ENCODE measurements at places on chromosomes 1 and 21.
A peak's percentile ranks its signal among the peaks of the same experiment; 100 is the strongest.

GRCh38 chr1:1181129-1181937 is 7.7 kb downstream of the TTLL10 start:
- no peak for DNase-seq

DNA sequence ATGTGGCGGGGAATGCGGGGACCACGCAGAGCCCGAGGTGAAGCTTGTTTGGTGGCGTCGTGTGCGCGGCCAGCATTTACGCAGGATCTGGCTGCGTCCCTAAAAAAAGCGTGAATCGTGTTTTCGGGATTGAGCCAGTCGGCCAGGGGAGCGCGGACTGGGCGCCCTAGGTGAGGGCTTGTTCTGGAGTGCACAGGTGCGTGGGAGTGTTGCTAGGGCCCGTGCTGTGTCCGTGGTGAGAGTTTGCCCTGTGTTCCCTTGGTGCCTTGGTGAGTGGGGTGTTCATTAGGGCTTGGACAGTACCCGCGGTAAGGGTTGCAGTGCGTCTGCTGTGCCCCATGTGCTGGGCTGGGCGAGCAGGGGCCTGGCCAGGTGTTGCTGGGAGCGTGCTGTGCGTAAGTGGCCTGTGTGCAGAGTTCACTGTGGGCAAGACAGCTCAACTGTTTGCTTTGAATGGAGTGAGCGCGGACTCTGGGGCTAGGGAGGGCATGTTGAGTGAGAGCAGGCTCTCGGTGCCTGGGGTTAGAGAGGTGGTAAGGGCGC is 673 bp downstream of the CD46 start:
- peak; percentile 46 for DNase-seq

DNA sequence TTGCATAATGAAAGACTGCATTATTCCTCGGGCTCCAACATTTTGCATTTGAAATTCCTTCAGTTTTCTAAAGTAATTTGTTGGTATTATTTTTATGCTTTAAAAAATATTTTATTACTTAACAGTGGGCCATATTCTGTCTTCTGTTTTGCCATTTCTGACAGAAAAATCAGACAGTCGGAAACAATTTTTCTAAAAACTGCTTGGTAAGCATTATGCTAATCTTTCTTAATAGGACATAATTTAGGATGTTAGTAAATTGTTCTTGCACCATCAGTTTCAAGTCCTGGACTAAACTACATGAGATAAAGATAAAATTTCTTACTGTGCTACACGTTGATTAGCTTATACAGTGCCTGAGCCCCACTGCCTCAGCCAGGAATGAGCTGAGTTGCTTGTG is 11.2 kb downstream of the RGL1 start:
- DNase-seq = no peak

DNA sequence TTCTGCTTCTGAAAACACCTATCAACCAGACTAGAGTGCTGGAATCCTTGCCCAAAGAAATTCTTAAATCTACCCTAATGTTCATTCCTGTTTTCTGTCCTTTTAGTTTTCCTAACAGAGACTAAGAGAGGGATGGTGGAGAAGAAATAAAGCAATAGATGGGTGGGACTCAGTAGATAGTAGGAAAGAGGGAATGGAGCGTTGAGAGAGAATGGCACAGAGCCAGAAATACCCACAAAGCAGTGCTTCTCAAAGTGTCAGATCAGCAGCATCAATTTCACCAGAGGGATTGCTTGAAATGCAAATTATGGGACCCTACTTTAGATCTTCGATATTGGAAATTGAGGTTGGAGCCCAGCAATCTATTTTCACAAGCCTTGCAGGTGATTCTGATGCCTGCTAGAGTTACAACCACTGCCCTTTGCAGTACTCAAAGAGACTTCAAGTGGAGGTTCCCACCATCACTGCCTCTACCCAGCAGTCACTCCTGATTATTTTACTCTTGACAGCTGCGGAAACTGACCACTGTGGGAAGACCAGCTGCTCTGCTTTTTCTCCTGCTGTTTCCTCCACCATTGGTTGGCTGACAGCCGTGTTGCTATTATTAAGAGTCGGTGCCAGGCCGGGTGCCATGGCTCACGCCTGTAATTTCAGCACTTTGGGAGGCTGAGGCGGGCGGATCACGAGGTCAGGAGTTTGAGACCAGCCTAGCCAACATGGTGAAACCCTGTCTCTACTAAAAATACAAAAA is 11.4 kb upstream of the PRPF3 start:
- no peak for DNase-seq

DNA sequence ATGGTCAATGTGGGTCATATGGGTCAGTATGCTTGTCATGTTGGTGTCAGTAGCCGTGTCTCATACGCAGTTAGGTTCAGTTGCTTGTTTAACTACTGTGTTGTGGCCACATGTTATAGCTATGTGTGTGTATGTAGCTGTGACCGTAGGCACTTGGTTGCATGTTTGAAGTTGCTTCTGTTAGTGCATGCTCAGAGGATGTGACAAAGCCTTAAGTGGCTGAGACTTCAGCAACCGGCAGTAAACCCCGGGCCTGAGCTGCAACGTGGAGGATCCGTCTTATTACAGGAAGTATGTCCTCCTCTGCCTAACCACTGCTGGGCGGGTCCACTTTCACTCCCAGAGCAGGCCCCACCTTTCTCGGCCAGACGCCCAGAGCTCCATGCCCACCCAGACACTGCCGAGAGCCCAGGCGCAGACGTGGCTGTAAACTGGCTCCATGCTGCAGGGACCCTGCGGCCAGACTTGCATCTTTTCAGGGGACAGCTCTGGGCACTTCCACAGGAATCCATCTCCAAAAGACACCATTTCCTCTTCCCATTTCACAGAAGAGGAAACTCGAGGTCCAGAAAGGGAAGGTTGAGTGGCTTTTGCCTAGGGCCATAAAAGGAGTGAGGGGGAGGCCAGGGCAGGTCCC is 2.2 kb downstream of the TCEA3 start:
- DNase-seq = peak; percentile 32

DNA sequence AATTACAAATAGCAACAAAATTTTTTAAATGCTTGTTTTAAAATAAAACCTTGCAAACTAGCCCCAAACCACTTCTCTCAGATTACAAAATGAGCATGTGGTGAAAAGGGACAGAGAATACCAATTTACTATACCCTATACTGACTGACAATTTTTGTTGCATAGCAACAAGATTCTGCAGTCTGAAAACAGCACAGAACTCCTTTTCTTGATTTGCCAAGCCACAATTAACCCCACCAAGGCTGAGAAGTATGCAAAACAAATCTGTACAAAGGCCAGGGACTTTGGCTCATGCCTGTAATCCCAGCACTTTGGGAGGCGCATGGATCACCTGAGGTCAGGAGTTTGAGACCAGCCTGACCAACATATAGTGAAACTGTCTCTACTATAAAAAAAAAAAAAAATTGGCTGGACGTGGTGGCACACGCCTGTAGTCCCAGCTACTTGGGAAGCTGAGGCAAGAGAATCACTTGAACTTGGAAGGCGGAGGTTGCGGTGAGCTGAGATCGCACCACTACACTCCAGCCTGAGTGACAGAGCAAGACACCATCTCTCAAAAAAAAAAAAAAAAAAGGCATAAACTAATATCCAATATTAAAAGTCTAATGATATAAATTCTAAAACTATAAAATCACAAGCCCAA is 21.8 kb downstream of the ENAH start:
- no peak for DNase-seq

DNA sequence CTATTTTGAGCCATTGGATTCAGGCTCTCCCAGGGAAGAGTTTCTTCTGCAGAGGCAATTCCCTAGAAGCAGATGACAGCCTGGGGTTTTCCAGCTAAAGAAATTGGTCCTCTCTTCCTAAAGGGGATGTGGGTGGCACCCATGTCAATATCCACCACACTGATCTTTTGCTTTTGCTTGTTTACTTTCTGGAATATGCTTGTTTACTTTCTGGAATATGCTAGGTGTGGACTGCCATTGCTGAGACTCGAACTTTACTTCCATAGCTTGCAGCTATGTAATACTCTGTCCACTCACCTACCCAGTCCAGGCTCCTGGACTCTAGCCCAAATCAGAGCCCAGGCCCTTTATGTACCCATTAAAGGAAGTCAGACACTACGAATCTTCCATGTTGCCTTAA is 92.1 kb upstream of the SMYD2 start:
- DNase-seq = no peak

GRCh38 chr1:100353071-100353801 is 930 bp downstream of the CDC14A start:
- DNase-seq = peak; percentile 37

GRCh38 chr1:54064299-54064698 is 10.9 kb downstream of the TCEANC2 start:
- no peak for DNase-seq

- no peak for DNase-seq
Observed at GRCh38 chr1:169574336-169574735, 11.9 kb downstream of the F5 start.

GRCh38 chr1:57046462-57046861 is 80.6 kb upstream of the C8B start:
- DNase-seq = no peak

DNA sequence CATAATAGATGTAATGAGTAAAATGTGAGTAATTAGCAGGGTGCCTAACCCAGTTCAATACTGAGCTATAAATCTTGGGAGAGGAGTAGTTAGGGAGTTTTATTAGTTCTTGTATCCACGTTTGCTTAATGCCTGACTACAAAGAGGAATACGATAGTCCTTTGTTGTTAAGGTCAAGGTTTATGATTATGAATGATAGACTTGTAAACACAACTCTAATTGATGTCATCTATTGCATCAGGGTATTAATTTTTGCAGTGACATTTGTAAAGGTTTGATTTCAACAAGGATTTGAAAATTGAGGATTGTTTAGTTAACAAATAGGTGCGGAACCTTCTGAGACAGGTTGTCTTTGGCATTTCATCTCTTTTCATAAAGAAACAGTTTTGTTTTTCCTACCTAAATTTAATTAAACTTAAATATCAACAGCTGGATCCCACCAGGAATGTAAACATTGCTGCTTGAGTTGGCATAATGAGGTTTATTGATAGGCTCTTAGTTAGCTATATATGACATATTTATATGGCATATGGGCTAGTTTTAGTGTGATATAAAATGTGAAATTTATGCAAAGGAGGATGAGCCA is 9.7 kb downstream of the SOAT1 start:
- no peak for DNase-seq

- no peak for DNase-seq
Observed at GRCh38 chr1:3403388-3404231, 50.9 kb upstream of the ARHGEF16 start.

DNA sequence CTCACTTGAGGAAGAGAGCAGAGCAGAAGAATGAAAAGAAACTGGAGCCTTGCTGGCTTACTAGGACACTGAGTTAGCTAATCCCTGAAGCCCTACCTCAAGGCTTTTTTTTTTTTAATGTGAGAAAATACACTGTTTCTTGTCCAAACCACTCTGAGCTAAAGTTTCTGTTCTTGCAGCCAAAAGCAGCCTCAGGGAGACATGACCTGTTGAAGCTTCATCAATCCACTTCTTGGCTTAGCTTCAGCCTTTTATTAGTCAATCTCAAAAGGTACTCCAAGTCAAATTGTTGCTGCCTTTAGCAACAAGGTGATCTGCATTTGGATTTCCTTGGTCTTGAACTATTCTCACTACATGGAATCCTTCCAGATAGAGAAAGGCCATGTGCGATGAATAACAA is 33.7 kb downstream of the CCDC185 start:
- no peak for DNase-seq

DNA sequence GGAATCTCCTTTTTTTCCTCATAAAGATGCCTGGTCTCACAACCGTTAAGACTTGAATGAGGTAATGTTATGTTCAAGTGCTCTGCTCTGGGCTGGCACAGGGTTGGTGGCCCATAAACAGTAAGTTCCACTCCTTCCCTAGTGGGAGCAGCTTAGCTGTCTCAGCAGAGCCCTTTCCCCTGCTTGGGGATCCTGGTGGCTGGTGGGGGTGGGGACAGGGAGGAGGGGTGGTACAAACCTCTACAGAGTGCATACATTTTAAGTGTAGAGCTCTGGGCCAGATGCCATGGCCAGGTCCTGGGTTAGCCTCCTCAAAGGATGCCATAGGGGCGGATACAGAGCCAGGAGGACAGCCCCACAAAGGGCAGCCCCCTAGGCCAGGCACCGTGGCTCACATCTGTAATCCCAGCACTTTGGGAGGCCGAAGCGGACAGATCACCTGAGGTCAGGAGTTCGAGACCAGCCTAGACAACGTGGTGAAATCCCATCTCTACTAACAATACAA is 20.7 kb upstream of the PADI1 start:
- no peak for DNase-seq

DNA sequence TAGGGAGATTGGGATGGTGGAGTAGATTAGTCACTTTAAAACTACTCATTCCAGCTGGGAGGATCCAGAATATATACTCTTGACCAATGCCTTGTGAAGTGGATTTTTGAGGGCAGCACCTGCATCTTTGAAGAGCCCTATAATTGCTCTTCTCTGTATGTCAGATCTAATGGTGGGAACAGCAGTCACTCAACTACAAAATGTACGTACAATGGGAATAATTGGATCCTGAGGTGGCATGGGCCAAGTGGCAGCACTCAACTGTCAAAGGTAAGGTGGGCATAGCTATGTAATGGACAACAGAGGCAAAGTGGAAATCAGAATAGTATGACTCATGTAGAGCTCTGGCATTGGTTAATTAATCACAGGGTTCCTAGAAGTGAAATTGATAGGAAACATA is 51.6 kb upstream of the KIAA0040 start:
- no peak for DNase-seq

- no peak for DNase-seq
Observed at GRCh38 chr1:8047686-8048445, 21.8 kb upstream of the ERRFI1 start.

- DNase-seq = no peak
Observed at GRCh38 chr1:178311164-178311563, 185.6 kb downstream of the CLEC20A start.

GRCh38 chr1:176058686-176059085 is 148.4 kb downstream of the COP1 start:
- DNase-seq = no peak

GRCh38 chr1:117653732-117654492 is 48.1 kb downstream of the TENT5C start:
- DNase-seq = peak; percentile 72

GRCh38 chr21:35088319-35088771 is 39.2 kb upstream of the RUNX1 start:
- peak; percentile 41 for DNase-seq

DNA sequence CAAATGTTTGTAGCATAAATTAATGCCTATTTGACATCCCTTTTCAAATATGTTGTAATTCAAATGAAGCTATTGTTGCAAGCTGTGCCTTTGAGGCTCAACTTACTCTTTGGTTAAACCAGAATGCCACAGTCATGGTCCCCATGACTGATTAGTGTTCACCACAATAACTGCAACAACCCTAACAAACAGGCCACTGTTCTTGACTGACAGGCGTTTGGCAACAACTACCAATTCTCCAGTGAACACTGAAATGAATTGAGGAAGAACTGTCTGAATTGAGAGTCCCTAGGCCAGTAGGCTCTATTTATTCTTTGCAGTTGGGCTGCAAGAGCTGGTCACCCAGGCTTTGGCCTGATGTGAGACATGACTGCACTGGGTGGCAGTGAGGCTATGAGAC is 6.6 kb upstream of the TMEM167B start:
- DNase-seq = no peak

- no peak for DNase-seq
Observed at GRCh38 chr1:247102381-247102780, 1.8 kb downstream of the ZNF669 start.

GRCh38 chr1:224116131-224116530 is 2.2 kb downstream of the FBXO28 start:
- DNase-seq = no peak

- no peak for DNase-seq
Observed at GRCh38 chr1:55585402-55585792, 370.2 kb upstream of the USP24 start.

- DNase-seq = no peak
Observed at GRCh38 chr1:239306426-239306825, 79.9 kb upstream of the CHRM3 start.

GRCh38 chr1:9872430-9873165 is 37.5 kb downstream of the CTNNBIP1 start:
- DNase-seq = no peak
